ENCODE measurements at places on chromosomes 2 and 18. TPM values are rescaled to one million over a fixed set of nuclear protein-coding genes. Genes with fewer than 3 reads are reported as not detected.
A peak's percentile ranks its signal among the peaks of the same experiment; 100 is the strongest.

- H3K4me1 ChIP-seq: no peaks in the 10 kb centered on the region
- no peaks in the 10 kb centered on the region for H3K36me3 ChIP-seq
- no peak overlapping the region for H3K27ac ChIP-seq
- DNase-seq: no peak
Observed at GRCh38 chr2:235900631-235901030, 267.6 kb downstream of the GBX2 start.

DNA sequence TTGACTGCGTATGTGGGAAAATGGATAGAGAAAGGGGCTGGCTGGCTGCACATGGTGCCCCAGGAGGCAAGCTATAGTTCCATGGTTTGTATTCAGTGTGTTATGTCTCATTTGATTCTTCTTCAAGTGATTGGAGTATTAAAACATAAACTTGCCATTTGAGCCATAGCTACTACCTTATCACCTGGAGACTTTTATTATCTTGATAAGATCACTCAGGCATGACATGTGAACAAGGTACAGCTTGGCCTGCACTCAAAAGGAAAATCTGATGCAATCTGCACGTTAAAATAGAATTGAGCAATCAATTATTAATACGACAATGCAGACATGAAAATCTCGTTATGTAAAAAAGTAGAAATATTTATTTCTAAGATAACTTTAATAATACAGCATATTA is 116.9 kb downstream of the RND3 start:
- no peak for DNase-seq
- no peaks in the 10 kb centered on the region for H3K36me3 ChIP-seq
- H3K27me3 ChIP-seq: no peaks in the 10 kb centered on the region
- H3K27ac ChIP-seq: no peak overlapping the region
- H3K4me1 ChIP-seq: no peaks in the 10 kb centered on the region

- no peak overlapping the region for H3K4me3 ChIP-seq
- peaks cover 12% of the 10 kb centered on the region for H3K4me1 ChIP-seq
- H3K27ac ChIP-seq: no peak overlapping the region
- no peaks in the 10 kb centered on the region for H3K27me3 ChIP-seq
- no peak for DNase-seq
- peaks cover 45% of the 10 kb centered on the region for H3K36me3 ChIP-seq
Observed at GRCh38 chr2:60926741-60927552, 45.6 kb downstream of the REL start.

DNA sequence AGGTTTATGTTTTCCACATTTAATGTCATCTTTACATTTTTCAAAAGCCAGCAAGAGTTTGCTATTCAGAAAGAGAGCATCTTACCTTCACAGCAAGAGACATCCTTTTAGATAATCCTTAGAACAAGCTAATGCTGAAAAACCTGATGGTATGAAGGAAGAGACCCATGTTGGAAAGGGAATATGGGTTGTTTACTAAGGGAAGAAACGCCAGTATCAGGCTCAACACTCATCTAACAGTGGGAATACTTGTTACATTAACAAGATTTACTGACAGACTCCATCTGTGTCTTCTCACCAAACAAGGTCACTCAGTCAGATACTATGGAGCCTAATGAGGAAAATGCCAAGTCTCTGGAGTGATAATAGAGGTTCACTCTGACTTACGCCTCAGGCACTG is 1474.1 kb upstream of the SLC39A10 start:
- no peak overlapping the region for H3K27ac ChIP-seq
- no peaks in the 10 kb centered on the region for H3K4me1 ChIP-seq
- no peaks in the 10 kb centered on the region for H3K27me3 ChIP-seq
- no peak for DNase-seq

DNA sequence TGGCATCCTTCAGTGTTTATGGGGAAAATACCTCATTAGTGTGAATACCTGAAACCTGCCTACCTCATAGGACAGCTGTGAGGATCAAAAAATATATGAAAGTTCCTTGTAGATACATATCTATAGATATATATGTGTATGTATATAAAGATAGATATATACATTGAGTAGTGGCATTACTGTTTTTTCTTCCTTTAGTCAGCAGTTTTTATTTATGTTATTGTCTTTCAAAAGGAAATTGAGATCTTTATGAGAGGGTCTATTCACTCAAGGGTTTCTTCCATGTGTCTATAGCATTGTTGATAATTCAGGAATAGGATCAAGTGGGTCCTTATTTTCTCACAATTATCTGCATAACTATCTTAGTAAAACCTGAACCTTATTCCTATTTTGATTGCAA is 6.6 kb downstream of the RMP24 start:
- no peak for DNase-seq
- no peaks in the 10 kb centered on the region for H3K27me3 ChIP-seq
- H3K4me3 ChIP-seq: no peak overlapping the region
- peaks cover 51% of the 10 kb centered on the region for H3K36me3 ChIP-seq
- peaks cover 4% of the 10 kb centered on the region for H3K4me1 ChIP-seq
- H3K27ac ChIP-seq: no peak overlapping the region

IL36RN gene
- total RNA-seq: not detected

CTAGE1 gene
- not detected for total RNA-seq

DNA sequence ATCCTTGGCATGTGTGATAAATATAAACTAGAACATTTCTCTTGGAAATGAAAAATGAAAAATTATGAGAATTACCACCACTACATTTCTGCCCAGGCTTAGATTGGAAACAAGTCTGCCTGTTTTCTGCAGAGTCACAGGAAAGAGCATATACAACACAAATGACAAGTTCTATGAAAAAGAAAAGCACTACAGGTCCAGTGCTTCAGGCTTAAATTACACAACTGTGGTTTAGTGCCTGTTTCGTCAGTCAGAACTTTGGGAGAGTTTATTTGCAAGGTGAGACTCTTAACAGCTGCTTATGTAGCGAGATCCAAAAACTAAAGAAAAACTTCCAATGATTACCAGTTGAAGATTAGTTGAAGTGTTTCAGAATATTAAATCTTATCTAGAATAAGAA is 68.9 kb downstream of the RTN4 start:
- peaks cover 32% of the 10 kb centered on the region for H3K36me3 ChIP-seq
- H3K27me3 ChIP-seq: no peaks in the 10 kb centered on the region
- DNase-seq: no peak

NEU4 gene
- 0.20 TPM for total RNA-seq

- peaks cover 48% of the 10 kb centered on the region for H3K36me3 ChIP-seq
- peak overlapping the region; percentile 95 for H3K27ac ChIP-seq
- H3K27me3 ChIP-seq: no peaks in the 10 kb centered on the region
- peaks cover 75% of the 10 kb centered on the region for H3K4me1 ChIP-seq
Observed at GRCh38 chr18:77100751-77101355, 31.7 kb downstream of the MBP start.

GRCh38 chr2:196987649-196988364 is 61.3 kb upstream of the PGAP1 start:
- DNase-seq: no peak
- peak overlapping the region; percentile 76 for H3K4me3 ChIP-seq
- H3K4me1 ChIP-seq: peaks cover 37% of the 10 kb centered on the region
- peaks cover 68% of the 10 kb centered on the region for H3K36me3 ChIP-seq

DNA sequence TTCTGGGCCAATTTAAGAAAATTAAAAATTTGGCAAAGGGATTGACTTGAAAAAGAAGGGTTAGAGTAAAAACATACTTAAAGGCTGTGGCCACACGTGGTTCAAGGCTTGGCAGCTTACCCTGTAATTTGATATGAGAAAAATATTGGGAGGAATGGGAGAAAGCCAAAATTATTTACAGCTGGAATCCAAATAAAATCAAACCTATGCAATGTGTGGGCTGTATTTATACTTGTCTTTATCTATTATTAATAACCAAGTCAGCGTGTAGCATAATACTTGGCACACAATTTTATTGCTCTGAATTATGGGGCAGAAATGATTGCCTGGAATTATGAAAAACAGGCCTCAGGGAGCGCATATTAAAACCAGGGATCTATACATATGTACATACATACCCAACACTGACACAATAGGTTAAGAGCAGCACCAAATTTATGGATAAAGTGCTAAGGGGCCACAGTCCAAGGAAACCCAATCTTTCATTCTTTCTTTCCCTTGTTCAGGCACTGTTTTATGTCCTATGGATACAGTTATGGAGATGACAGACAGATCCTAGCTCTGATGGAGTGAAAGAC is 35.6 kb downstream of the FAM124B start:
- no peaks in the 10 kb centered on the region for H3K4me1 ChIP-seq
- H3K27me3 ChIP-seq: peaks cover 3% of the 10 kb centered on the region
- no peak for DNase-seq
- H3K27ac ChIP-seq: no peak overlapping the region
- no peaks in the 10 kb centered on the region for H3K36me3 ChIP-seq
- H3K4me3 ChIP-seq: no peak overlapping the region

TBR1 gene
- not detected for total RNA-seq

DNA sequence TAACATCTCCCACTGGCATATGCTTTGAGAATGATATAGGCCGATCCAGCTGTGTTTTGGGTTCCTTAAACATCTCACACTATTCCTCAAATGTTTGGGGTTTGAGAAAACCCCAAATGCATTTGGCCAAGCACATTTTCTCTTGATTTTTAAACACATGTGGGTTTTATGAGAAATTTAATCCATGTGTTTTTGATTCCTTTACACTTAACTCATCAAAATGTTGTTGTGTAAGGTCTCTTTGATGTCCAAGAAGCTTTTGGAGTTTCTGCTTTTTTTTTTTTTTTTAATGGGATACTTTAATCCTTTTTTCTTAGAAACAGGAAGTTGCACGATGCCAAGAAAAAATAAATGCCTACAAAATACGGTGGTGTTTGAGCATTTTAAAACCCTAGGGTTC is 339.8 kb upstream of the TCF4 start:
- no peaks in the 10 kb centered on the region for H3K27me3 ChIP-seq
- no peak for DNase-seq
- no peaks in the 10 kb centered on the region for H3K4me1 ChIP-seq
- H3K4me3 ChIP-seq: no peak overlapping the region

GRCh38 chr18:54030434-54030833 is 194.0 kb downstream of the MBD2 start:
- no peaks in the 10 kb centered on the region for H3K36me3 ChIP-seq
- no peak for DNase-seq
- peaks cover 19% of the 10 kb centered on the region for H3K27me3 ChIP-seq
- H3K27ac ChIP-seq: no peak overlapping the region
- H3K4me3 ChIP-seq: no peak overlapping the region

UPP2 gene
- not detected for total RNA-seq

DNA sequence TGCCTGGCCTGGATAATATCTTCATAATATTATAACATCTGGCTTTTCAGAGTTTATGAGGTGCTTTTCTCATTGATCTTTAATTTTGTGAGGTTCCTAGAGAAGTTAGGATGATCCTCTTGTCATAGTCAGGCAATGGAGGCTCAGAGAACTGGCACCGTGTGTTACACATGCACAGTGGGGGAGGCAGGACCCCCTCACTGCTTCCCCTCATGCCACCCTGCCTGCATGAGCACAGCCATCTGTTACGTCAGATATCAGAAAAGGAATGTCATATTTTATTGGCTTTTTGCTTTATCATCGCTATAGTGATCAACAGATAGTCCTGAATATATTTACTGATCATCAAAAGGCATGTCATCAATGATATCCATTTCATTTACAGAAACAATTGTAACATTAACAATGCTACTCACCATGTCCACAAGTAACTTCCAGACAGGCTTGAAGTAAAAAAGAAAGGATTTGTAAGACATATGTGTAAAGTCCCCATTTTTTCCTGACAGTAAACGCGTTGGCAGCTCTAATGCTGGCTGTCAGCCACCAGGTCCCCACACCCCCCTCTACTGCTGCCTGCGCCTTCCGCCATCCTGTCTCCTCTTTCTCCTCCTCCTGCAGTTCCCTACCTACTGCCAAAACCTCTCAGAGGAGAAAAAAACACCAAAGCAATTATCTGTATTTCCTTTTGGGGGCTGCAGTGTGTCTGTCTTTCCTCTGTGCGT is 18.8 kb downstream of the ENOSF1 start:
- H3K27ac ChIP-seq: peak overlapping the region; percentile 9
- H3K27me3 ChIP-seq: no peaks in the 10 kb centered on the region
- peaks cover 7% of the 10 kb centered on the region for H3K4me1 ChIP-seq
- DNase-seq: no peak

DNA sequence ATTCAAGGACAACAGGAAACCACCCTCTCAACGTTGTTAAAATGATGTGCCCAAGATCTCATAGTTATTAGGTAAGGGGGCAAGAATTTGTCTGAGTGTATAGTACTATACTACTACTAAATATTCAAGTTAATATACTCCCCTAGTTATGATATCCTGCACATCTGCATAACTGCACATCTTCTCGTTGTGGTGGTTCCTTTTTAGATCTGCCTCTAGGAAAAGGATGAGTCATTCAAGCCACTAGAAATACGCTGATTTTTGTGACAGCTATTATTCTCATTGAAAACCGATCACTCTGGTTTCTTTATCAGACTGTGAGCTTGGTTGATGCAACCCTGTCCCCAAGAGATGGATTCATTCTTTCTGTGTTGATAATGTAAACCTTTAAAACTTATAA is 1067.0 kb upstream of the FANCL start:
- no peak for DNase-seq
- no peak overlapping the region for H3K4me3 ChIP-seq
- H3K27ac ChIP-seq: no peak overlapping the region
- H3K36me3 ChIP-seq: no peaks in the 10 kb centered on the region

DNA sequence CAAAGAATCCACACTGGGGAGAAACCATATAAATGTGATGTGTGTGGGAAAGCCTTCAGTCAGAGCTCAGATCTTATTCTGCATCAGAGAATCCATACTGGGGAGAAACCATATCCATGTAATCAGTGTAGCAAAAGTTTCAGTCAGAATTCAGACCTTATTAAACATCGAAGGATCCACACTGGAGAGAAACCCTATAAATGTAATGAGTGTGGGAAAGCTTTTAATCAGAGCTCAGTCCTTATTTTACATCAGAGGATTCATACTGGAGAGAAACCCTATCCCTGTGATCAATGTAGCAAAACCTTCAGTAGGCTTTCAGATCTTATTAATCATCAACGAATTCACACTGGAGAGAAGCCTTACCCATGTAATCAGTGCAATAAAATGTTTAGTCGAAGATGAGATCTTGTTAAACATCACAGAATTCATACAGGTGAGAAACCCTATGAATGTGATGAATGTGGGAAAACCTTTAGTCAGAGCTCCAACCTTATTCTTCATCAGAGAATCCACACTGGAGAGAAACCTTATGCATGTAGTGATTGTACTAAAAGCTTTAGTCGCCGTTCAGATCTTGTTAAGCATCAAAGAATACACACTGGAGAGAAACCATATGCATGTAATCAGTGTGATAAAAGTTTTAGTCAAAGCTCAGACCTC is 16.7 kb upstream of the ZSCAN30 start:
- H3K4me3 ChIP-seq: no peak overlapping the region
- peaks cover 69% of the 10 kb centered on the region for H3K36me3 ChIP-seq
- H3K4me1 ChIP-seq: no peaks in the 10 kb centered on the region
- DNase-seq: no peak
- H3K27ac ChIP-seq: no peak overlapping the region

DNA sequence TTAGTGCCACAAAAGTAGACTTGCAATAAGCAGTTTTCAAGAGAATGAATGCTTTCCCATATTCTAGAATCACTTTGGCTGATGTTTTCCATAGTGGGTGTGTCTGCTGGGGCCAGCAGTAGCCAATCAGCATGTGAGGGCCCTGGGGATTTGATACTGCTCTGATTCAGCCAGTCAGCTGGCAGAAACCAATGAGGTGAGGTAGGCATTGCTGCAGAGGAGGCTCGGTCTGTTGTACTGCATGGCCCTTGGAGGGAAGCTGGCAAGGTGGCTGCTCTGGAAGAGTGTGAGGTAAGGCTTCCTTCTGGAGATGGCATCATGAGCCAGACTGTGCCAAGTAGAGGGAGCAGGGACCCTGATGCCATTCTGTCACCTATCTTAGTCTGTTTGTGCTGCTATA is 22.7 kb downstream of the TMEM87B start:
- no peak overlapping the region for H3K4me3 ChIP-seq
- peaks cover 15% of the 10 kb centered on the region for H3K4me1 ChIP-seq
- no peak overlapping the region for H3K27ac ChIP-seq
- peaks cover 60% of the 10 kb centered on the region for H3K36me3 ChIP-seq
- no peak for DNase-seq
